Stimulated activated naive CD8-positive, alpha-beta T cell treated with anti-CD3 and anti-CD28 coated beads, Interleukin-15, Interleukin-2, amounts not matched to agents 100 U/mL and 50 U/mL, for 24 hours (primary cell): ENCODE measurements at places on chromosomes 12 and 14.
A peak's percentile ranks its signal among the peaks of the same experiment; 100 is the strongest.

DNA sequence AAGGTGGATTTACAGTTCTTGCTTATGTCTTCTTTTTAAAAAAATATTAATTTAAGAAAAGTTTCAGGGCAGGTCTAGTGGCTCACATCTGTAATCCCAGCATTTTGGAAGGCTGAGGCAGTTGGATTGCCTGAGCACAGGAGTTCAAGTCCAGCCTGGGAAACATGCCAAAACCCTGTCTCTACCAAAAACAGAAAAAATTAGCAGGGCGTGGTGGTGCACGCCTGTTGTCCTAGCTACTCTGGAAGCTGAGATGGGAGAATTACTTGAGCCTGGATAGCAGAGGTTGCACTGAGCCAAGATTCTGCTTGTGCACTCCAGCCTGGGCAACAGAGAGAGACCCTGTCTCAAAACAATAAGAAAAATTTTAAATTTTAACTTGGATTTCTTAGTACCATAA, 5.4 kb upstream of the TAS2R46 start:
- DNase-seq: no peak

- DNase-seq: no peak
Measured at GRCh38 chr12:32270818-32271710, 128.3 kb upstream of the FGD4 start.

DNA sequence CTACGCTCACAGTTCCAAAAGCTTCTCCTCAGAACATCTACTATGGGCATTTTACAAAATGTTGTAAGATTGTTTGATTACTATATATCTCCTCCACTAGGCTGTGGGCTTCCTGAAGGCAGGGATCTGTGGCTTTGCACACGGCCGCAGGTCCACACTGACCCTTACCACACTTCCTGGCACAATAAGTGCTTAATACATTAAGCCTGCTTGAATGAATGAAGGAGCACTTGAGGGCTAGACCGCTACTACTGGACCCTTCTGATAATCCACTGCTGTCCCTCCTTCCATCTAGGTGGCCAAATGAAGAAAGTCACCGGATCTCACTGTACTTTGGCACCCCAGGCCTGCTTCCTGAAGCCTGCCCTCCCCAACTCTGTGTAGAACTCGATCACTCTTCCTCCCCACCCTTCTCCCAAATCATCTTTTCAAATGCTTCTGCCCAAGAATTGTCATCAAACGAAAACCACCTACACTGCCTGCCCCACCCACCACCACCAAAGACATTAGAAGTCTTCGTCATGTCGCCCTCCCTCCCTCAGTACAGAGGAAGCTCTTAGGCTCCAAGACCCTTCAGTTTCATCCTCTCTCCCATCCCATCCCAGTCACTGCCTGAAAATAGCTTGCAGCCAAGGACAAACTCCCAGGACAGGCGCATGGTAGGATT, 596 bp upstream of the ZBTB39 start:
- peak; percentile 34 for DNase-seq

DNA sequence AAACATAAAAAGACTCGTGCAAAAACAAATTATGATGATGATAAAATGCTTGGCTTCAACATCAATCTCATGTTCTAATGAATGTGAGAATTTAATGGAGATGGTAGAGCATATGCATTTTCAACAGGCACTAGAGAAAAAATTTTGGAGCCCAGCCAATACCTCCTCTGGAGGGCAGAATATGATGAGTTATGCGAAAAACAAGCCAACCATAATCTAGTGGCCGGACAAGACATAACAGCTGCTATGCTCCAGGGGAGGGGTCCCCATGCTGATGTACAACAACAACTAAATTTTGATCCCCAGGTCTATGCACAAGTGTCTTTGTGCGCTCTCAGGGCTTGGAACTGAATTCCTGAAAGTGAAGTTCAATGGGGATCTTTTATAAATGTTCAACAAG, 1197.5 kb downstream of the LRFN5 start:
- DNase-seq: no peak

DNA sequence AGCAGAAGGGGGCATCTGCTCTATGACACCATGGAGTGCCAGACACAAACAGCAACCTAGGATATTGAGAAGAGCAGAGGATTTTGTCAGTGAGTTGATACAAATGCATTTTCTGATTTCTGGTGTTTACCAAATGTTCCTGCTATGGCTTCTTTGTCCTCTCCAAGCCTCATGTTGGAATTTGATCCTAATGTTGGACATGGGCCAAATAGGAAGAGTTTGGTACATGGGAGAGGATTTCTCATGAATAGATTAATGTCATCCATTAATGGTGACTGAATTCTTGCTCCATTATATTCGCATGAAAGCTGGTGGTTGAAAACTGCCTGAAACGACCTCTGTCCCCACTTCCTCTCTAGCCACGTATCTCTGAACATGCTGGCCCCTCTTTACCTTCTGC, 1002.2 kb upstream of the FLRT2 start:
- DNase-seq: no peak
